Hippocampal formation (tissue), 2 donors: ENCODE measurements at places on chromosomes 12 and 14.

DNA sequence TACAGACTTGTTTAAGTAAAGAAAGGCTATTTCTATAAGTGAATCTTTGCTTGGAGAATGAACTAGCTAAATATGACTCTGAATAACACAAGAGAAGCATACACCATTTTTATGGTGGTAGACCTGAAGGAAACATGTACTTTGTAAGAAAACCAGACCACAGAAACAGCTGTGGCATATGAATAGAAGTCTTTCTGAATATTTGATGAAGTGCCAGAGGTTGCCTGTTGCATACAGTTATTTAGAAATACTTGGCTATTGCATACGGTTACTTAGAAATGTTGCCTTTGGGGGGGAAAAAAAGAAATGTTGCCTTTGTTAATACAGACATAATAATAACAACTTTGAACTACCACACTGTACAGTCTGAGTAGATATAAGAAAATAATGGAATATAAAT is 16.8 kb upstream of the LEMD3 start:
- DNase-seq: no peak

- no peak for DNase-seq
Observed at GRCh38 chr14:68526512-68527091, 266.3 kb downstream of the ZFP36L1 start.

GRCh38 chr14:47186486-47186885 is 488.9 kb downstream of the MDGA2 start:
- no peak for DNase-seq

DNA sequence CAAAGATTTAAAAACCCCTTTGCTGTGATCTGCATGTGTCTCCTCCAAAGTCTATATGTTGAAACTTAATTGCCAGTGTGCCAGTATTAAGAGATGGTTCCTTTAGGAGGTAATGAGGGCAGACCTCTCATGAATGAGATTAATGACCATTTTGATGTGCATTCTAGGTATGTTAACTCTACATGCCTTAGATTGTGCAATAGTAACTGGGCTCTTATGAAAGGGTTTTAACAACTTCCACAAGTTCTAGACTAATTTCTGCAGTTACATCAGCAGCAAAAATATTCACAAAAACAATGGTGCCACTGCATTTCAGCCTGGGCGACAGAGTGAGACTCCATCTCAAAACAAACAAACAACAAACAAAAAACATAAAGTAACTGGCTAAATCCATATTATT is 3.8 kb upstream of the TAS2R10 start:
- DNase-seq: no peak

GRCh38 chr12:100862676-100863075 is 68.1 kb downstream of the ANO4 start:
- DNase-seq: no peak

- DNase-seq: no peak
Observed at GRCh38 chr14:76115010-76115422, 36.7 kb upstream of the GPATCH2L start.

DNA sequence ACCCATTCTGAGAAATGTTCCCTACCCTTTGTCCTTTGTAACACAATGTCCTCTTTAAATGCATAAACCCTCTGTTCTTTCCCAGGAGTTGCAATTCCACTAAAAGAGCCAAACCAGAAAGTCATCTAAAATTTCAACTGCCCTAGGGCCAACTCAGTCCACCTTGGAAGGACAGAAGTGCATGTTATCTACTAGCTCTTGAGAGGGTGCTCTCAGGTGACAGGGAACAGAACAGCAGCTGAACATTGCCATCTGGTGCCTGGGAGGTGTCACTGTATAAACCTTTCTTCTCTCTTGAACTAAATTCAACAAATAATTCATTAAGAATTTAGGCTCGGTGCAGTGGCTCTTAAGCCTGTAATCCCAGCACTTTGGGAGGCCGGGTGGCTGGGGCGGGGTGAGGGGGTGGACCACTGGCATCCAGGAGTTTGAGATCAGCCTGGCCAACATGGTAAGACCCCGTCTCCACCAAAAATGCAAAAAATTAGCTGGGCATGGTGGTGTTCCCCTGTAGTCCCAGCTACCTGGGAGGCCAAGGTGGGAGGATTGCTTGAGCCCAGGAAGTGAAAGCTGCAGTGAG is 10.3 kb upstream of the FERMT2 start:
- DNase-seq: peak; percentile 31

- DNase-seq: peak; percentile 48
Observed at GRCh38 chr14:69501423-69501838, 16.9 kb downstream of the PLEKHD1 start.

GRCh38 chr14:34177466-34177865 is 226.6 kb upstream of the EGLN3 start:
- no peak for DNase-seq

- DNase-seq: no peak
Observed at GRCh38 chr12:70006619-70006973, 181.6 kb downstream of the MYRFL start.

GRCh38 chr12:56333197-56333678 is 562 bp downstream of the PAN2 start:
- DNase-seq: no peak

DNA sequence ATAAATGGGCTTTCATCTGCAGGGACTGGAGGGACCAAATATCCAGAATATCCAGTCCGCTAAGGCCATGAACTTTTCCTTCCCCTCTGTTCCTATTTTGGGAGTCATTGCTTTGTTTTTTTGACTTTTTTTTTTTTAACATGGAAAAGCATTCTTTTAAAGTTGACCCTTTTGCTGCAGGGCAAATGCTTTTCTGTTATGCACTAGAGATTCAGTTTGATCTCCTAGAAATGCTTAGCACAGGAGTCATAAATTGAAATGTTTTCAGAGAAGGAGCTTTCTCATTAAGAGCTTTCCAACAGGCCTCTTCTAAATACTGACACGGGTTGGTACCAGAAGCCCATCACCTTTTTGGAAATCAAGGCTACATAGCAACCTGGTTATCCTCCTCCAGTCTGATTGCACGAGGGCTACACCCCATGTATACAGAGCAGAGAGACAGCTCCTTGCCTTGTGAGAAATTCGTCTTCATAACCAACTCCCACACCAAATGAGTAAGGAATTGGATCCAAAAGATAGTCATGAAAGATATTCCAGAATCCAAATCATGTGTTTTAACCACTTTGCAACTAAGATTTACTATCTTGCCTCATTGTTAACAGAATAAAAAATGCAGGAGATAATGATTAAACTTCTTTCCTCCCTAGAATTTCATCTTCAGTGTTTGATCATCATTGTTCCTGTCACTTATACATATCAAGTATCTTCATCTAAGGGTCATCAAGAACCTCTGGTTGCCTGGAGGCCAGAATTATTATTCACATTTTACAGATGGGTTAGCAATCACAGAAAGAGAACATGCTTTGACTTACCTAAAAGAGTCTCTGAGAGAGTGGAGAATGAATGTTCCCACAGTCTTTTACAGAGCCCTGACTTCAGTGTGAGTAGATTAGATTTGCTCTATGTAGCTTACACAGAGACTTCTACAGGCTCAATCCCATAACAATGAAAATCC is 389.4 kb downstream of the ZFP36L1 start:
- no peak for DNase-seq

DNA sequence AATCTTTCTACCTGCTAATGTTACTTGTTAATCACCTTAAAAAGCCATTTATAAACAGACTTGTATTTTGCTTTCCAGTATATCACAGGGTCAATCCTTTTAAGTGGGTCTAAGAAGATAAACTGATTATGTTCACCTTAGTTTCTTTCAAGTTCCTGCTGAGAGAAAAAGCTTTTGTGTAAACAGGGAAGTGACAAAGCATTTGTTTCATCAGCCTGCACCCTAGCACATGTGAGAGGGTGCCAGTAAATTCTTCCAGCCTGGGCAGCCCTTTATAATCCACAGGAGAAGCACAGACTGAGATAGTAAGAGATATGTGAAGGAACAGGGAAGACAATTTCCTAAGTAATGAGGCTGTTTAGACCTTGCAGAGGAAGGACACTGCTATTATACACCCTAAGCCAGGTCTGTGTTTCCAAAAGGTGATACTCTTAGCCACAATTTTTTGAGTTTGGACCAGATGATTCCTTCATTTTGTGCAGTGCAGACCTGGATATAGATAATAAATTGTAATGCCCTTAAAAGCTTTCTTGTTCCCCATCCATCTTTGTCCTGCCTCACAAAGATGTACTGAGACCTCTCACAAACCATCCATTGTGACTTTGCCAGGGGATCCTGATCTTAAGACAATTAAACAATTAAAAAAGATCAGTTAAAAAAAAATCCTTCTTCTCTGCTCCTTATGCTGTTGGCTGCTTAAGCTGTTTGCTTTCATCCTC is 150.7 kb downstream of the KTN1 start:
- no peak for DNase-seq

- no peak for DNase-seq
Observed at GRCh38 chr14:64266239-64266638, 27.9 kb downstream of the ESR2 start.

DNA sequence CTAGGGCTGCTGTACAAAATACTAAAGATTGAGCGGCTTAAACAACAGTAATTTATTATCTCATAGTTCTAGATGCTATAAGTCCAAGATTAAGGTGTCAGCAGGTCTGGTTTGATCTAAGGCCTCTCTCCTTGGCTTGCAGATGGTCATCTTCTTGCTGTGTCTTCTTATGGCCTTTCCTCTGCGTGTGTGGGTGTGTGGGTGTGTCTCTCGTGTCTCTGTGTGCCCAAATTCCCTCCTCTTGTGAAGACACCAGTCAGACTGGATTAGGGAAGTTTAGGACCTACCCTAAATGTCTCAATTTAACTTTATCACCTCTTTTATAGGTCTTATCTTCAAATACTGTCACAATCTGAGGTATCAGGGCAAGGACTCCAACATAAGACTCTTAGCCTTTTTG is 28.3 kb downstream of the DDHD1 start:
- no peak for DNase-seq

DNA sequence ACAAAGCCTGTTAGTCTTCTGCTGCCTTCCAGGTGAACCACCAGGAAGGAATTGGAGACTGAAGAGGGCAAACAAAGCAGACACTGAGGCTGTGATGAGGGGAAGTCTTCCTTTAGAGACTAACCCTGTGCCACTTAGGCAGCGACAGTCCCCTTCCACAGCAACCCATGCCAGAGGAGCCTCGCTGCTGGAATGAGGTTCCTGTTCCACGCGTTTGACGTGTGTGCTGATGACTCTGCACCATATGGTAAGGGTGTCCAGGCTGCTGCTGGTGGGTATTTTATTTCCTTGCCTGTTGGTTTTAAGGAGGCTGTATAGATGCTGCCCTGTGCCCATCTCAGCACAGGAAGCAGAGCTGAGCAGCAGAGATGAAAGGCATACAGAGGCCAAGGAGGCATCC is 361.9 kb upstream of the FKBP4 start:
- no peak for DNase-seq

DNA sequence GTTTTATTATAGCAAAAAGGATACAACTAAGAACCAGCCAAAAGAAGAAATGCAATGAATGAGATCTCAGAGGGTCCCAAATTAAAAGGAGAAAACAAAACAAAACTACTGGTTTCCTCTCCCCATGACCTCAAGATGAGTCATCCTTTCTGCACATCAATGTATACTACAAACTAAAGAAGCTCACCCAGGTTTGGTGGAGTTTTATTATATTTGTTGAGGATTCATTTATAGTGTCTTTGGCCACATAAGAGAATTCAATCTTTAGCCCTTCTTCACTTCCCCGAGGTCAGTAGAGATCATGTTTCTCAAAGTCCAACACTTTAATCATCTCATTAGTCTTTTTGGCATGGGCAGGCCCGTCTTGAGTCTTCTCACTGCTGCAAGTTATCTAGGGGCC is 210.6 kb downstream of the SLC6A15 start:
- DNase-seq: no peak

DNA sequence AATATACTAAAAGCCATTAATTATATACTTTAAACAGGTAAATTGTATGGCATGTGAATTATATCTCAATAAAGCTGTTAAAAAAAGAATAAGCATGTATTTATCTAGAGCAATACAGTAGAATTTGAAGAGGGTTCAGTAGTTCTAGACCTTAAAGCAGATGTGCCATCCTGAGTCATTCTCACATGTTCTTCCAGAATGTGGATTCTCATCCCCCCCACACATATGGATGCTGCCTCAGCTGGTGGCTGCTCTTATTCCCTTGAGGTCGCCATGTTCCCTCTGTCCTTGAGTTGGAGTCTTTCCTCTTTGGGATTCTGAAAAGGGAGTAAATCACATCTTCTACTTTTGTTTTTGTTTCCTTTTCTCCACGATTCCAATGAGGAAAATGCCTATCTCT is 321.3 kb downstream of the AEBP2 start:
- DNase-seq: no peak

DNA sequence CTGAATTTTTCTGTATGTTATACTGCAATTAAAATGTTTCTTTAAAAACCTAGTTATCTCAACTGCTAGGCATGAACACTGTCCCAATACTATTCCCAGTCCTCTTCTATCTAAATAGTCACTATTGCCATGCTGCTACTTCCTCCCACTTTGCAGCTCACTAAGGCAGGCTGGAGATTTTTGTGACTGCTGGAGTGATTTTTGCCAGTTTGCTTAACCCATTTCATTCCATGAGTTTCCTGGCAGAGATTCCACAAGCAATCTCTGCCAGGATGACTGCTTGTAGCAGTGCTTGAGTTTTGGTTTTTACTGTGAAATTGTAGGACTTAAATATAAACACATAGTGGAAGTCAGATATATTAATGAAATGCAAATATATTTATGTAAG is 80.8 kb downstream of the BHLHE41 start:
- peak; percentile 46 for DNase-seq

- DNase-seq: no peak
Observed at GRCh38 chr12:72502546-72502945, 230.4 kb downstream of the TRHDE start.

GRCh38 chr14:22506778-22507351 is 82.2 kb downstream of the DAD1 start:
- DNase-seq: no peak

DNA sequence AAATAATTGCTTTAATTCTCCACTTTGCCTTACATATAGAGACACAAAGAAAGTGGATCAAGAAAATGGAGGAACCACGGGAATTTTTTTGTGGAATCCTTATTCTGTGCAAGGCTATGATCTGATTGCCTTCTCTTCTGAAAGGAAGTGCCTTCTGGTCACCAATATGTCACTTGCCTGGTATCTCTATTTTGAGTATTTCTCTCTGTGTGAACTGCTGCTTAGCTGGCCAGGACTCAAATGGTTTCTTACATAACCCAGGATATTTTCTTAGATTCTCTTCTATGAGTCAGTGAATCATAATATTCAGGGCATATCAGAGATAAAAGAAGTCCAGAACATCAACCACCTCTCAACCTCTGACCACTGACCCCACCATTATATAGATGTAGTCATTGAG is 156.1 kb downstream of the DIO2 start:
- DNase-seq: no peak

- no peak for DNase-seq
Observed at GRCh38 chr12:46701356-46701755, 124.4 kb downstream of the SLC38A4 start.

DNA sequence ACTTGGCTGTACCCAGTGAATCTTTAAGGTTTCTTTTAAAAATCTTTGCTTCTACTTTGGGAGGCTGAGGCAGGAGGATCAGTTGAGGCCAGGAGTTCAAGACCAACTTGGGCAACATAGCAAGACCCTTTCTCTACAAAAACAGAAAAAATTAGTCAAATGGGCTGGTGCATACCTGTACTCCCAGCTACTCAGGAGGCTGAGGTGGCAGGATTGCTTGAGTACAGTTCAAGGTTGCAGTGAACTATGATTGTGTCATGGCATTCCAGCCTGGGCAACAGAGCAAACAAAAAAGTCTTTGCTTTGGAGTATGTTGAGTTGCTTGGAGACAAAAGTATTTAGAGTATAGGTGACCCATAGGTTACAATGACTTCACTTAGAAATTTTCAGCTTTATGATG is 6.2 kb upstream of the DDX55 start:
- no peak for DNase-seq
